ENCODE measurements at places on chromosomes 1 and 21.
A peak's percentile ranks its signal among the peaks of the same experiment; 100 is the strongest.

- no peak for DNase-seq
Observed at GRCh38 chr1:7613106-7613850, 157.8 kb upstream of the VAMP3 start.

DNA sequence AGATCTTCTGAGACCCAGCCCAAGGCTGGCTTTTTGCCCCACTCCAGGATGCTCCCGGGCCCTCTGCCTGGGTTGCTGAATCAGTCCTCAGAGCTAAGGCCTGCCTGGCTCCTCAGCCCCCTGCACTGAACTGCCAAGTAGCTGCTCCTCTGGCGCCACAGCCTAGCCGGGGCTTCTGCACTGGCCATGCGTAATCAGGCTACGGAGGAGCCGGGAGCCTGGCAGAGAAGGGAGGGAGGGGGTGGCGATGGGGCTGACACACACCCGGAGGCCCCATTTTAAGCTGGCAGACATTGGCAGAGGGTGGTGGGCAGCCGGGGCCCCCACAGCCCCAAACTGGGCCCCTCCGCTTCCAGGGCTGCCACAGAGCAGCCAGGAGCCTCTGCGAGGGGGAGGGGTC, 38.7 kb downstream of the ALPL start:
- no peak for DNase-seq

DNA sequence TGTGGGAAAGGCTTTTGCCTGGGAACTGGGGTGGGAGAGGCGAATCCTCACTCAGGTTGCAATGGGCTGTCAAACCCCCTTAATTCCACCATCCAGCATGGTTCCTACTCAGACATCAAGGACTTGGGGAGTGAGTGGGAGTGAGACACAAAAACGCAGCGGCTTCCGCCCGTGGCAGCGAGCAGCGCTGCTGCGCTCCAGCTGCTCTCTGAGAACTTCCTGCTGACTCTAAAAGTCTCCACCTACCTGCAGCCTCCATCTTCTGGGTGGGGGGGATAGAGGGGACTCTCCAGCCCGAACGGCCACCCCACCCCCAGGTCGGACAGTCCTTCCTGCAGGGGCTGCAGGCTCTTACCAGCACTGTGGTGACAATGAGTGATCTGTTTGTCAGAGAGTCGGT, 184.4 kb downstream of the GRIK3 start:
- no peak for DNase-seq

DNA sequence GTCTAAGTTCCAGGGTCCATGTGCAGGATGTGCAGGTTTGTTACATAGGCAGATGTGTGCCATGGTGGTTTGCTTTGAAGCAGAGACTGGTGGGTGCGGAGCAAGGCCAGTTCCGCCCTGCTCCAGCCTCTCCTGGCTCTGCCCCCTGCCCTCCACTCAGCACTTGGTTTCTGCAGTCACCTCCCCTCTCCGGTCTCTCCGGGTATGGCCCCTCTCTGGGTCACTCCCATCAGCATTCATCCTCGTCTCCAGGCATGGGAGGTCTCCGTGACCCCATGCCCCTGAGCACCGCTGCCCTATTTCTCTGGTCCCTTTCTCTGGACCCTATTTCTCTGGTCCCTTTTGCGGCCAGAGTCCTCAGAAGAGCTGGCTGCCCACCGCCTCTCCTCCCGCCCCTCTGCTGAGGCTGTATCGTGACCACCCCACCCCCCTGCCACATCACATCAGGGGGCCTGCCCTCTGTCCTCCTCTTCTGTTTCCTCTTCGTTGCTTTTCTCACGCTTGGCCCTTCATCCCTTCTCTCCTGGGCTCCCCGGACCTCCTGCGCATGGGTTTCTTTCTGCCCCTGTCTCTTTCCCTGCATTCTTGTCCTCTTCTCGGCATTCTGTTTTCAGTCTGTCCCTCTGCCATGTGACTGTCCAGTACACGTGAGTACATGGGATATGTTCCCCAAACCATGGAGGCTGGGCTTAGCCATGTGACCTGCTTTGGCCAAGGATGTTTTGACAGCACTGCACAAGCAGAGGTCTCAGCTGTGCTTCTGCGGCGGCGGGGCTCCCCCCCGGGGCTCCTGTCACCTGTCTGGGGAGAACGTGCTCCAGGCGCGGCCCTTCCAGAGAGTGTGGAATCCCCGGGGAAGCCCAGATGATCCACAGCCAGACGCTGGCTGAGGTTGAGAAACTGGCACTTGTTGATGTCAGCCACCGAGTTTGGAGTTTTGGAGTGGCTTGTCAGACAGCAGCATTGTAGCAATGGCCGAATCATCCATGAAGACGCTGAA, 54.4 kb upstream of the C1orf174 start:
- no peak for DNase-seq

GRCh38 chr1:86714159-86714558, 9.8 kb downstream of the SH3GLB1 start:
- no peak for DNase-seq

- DNase-seq = no peak
Observed at GRCh38 chr1:211944733-211945500, 90.4 kb downstream of the INTS7 start.

DNA sequence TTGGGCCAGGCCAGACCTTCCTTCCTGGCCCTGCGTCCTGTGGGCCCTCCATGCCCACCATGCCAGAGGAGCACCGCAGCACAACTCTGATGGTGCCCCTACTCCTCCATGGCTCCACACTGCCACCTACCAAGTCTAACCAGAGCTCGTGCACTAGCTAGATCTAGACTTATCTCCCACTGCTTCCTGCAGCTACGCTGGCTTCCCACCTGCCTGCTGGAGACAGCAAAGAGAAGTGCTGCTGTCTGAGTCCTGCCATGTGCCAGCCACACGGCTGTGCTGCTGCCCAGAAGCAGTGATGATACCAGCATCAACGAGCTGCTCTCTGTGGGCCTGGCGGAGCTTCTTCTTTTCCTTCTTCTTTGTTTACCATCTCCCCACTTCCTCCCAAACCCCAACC, 4.5 kb downstream of the GUCA2B start:
- peak; percentile 8 for DNase-seq

GRCh38 chr1:102151242-102151641, 154.5 kb upstream of the OLFM3 start:
- no peak for DNase-seq

- no peak for DNase-seq
Observed at GRCh38 chr1:167114725-167115124, 20.9 kb downstream of the STYXL2 start.

DNA sequence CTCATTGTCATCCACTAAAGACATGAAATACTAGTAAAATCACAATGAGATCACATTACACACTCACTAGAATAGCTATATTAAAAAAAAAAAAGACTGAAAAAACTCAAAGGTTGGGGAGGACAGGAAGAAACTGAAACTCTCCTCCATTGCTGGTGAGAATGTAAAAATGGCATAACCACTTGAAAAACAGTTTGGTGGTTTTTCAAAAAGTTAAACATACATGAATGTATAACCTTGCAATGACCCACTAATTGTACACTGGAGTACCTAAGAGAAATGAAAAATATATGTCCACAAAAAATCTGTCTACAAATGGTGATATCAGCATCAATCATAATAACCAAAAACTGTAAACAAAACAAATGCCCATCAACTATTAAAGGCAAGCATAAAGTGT, 44.0 kb downstream of the NRIP1 start:
- no peak for DNase-seq

DNA sequence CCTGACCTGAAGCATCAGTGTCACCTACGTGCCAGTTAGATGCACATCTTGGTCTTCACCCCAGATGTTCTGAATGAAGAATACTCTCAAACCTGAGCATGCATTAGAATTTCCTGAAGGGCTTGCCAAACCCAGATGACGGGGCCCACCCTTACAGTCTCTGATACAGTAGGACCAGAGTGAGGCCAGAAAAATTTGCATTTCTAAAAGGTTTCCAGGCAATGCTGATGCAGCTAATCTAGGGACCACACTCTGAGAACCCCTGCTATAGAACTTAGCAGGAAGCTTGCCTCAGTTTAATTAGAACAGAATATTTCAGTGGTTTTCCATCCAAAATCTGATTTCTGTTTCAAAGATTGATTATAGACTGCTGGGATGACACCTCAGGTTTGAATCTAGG, 9.9 kb upstream of the CTBS start:
- no peak for DNase-seq

GRCh38 chr1:4422504-4423289, 231.7 kb upstream of the AJAP1 start:
- DNase-seq = no peak

GRCh38 chr21:26487981-26488480, 85.1 kb downstream of the CYYR1 start:
- no peak for DNase-seq

- no peak for DNase-seq
Observed at GRCh38 chr1:81505831-81506230, 294.9 kb upstream of the ADGRL2 start.

GRCh38 chr1:219542828-219543518, 69.9 kb downstream of the ZC3H11B start:
- no peak for DNase-seq

GRCh38 chr21:20902511-20902910, 95.7 kb upstream of the NCAM2 start:
- DNase-seq = no peak

GRCh38 chr1:227758366-227758765, 23.1 kb downstream of the SNAP47 start:
- no peak for DNase-seq

GRCh38 chr1:244412176-244412575, 39.5 kb downstream of the ADSS2 start:
- no peak for DNase-seq

DNA sequence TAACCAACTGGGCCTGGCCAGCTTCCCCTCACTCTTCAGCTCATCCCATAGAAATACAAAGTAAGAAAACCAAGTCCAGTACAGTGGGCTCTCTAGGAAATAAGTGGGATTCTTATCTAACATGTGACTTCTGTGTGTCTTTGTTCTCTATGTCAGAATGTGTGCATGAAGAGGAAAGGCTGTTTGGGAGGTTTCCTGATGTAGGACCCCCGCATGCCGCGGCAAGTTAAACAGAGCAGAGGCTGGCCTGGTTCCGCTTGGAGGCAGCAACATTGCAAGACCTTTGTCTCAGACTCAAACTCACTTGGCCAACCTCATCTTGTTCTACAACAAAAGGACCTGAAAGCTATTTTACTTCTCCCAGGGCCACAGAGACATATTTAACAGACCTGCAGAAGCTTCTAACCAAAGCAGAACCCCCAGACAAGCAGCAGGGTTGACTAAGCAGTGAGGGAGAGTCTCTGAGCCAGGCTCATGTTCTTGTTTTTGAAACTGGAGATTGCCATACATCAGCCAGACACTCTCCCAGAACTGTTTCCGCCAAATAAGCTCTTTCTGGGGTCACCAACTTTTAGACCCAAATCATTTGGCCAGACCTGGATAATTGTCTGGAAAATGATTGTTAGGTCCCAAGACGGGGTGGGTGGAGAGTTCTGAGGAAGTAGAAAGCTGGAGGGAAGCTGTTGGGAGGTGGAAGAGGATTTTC, 6.2 kb downstream of the MTARC2 start:
- no peak for DNase-seq

- DNase-seq = no peak
Observed at GRCh38 chr1:45499415-45499769, 481 bp downstream of the CCDC163 start.

GRCh38 chr1:112040891-112041740, 51.6 kb upstream of the KCND3 start:
- DNase-seq = no peak

- DNase-seq = no peak
Observed at GRCh38 chr1:6506210-6507036, 15.0 kb upstream of the PLEKHG5 start.

GRCh38 chr21:40070871-40071270, 203.6 kb downstream of the PCP4 start:
- no peak for DNase-seq

GRCh38 chr1:219324629-219325367, 151.1 kb downstream of the LYPLAL1 start:
- DNase-seq = no peak

DNA sequence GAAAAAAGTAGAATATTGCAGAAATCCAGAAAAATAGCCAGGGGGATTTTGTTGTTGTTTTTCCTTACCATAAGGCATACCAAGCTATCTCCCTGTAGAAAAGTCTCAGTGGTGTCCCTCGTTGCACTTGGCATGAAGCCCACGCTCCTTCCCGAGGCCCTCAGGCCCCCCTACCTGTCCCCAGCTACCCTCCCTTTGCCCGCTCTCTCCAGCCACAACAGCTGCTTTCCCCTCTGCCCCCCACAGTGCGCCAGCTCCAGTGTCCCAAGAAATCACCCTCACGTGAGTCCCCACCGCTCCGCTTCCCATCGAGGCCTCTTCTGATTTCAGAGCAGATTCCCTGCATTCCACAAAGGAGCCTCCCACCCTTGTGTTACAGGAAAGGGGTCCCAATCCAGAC, 8.4 kb downstream of the AGTRAP start:
- no peak for DNase-seq

GRCh38 chr1:160739098-160739511, at the start of gene SLAMF7:
Gene SLAMF7 (plus strand): TSS chr1:160739247. CDS start chr1:160739302, 55 bp downstream.
- peak; percentile 67 for DNase-seq

GRCh38 chr1:84382127-84382526, 16.2 kb upstream of the DNASE2B start:
- no peak for DNase-seq

GRCh38 chr1:36948606-36949005, 85.7 kb downstream of the GRIK3 start:
- no peak for DNase-seq

DNA sequence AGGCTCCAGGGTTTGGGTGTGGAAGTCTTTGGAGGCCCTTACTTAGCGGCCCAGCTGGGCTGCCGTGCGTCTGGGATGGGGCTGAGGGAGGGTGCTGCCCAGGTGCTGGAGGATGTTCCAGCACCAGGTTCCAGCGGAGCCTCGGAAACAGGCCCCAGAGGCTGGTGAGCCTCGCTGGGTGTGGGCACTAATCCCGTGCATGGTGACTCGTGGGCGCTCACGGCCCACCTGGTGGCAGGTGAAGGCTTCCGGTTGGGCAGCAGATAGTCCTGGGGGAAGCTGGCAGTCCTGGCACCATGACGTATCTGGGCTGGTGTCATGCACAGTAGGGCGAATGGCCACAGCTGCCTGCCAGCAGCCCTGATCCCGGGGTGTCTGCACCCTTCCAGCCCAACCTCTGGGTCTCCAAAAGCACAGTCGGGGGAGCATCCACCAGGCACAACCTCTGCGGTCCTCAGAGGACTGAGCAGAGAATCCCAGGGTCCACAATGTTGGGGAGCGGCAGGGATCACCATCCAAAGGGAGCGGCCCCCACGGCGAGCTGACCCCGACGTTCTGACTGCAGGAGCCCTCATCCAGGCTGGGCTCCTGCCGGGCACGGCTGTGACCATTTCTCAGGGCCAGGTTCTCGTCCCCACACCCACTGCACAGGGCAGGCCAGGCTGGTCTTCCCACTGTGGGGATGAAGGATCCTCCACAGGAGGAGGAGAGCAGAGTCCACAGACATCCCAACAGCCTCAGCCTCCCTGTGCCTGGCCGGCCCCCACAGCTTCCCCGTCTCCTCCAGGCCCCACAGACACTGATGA, 25.3 kb downstream of the FTCD start:
- no peak for DNase-seq

DNA sequence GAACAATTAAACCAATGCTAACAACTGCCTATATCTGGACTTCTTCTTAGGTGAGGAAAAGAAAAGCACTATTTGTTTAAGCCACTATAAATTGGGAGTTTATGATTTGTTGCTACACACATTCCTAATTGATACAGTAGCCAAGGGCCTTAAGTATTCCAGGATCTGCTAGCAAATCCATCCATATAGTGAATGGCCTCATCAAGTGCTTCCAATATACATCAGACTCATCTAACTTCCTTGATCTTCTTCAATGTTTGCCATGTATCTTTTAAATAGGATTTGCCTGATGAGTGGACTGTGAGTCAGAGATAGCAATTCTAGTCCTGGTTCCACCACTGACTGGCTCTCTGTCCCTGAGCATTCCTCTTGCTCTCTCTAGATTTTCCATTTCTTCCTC, 430.2 kb downstream of the OMA1 start:
- DNase-seq = no peak

GRCh38 chr1:27435566-27436203, 43.3 kb downstream of the GPR3 start:
- peak; percentile 26 for DNase-seq
